ENCODE measurements at places on chromosomes 4 and X.
A peak's percentile ranks its signal among the peaks of the same experiment; 100 is the strongest.

DNA sequence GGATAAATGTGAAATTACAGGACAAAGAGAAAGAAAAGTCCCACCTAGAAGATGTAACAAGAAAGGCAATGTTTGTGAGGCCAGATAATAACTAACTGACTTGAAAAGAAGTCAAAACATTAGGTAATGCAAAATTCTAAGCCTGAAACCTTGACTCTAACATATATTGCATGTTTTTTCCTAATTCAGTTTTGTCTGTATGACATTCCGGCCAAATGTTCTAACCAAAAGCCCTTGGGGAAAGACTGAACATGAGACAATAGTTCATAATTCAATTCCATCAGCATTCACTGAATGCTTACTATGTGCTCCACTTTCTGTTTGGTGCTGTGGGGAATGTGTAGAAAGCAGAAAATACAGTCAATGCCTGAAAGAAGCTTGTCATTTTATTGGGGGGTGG lies 84.8 kb upstream of the PLAC1 start:
- DNase-seq: no peak

GRCh38 chr4:126209147-126209546 lies 894.4 kb downstream of the FAT4 start:
- DNase-seq: no peak

GRCh38 chrX:103773445-103773844 lies 3.2 kb upstream of the PLP1 start:
- DNase-seq: no peak

- DNase-seq: no peak
Measured at GRCh38 chrX:18973527-18974192, 10.3 kb downstream of the PHKA2 start.

GRCh38 chr4:126682250-126682649 lies 950.5 kb upstream of the INTU start:
- no peak for DNase-seq

GRCh38 chr4:116501954-116502353 lies 583.4 kb downstream of the TRAM1L1 start:
- DNase-seq: peak; percentile 87

GRCh38 chrX:40158036-40158706 lies 60.4 kb upstream of the BCOR start:
- peak; percentile 73 for DNase-seq

GRCh38 chr4:67371615-67372014 lies 173.7 kb downstream of the CENPC start:
- DNase-seq: no peak

DNA sequence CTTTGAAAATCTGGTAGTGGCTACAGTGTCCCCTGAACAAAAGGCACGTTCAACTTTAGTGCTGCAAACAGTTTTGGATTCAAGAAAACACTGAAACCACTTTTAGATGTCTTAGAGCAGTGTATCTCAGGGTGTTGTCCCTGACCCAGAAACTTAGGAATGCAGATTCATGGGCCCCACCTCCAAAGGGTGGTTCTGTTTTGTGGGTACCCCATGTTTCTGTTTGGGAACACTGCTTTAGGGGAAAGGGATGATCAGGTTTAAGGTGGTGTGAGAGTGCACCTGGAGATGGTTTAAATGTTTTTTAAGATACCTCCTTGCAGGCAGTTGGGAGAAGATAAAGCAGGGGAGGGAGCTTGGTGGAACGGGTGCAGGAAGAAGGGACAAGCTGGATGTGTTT lies 55.6 kb downstream of the JADE1 start:
- no peak for DNase-seq

DNA sequence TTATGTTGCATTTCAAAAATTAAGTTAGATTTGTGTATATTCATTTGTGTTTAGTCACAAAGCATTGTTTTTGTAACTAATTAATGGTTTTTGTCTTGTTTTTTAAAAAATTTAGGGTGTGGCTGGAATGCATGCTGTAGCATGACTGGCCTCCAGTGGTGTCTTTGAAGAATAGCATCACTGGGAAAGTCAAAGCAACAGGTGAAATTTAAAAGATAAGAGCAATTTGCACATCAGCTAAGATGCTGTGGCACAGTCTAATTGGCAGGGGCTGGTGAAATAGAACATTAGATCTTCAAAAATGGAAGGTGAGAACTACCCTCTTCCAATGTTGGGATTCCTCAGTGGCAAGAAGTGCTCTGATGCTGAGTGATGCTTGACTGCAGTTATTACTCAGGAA lies 45.3 kb downstream of the ANK2 start:
- no peak for DNase-seq

GRCh38 chr4:109730619-109731545 lies 1.0 kb upstream of the PLA2G12A start:
- no peak for DNase-seq

- DNase-seq: no peak
Measured at GRCh38 chrX:106450405-106450804, 161.4 kb upstream of the RADX start.

DNA sequence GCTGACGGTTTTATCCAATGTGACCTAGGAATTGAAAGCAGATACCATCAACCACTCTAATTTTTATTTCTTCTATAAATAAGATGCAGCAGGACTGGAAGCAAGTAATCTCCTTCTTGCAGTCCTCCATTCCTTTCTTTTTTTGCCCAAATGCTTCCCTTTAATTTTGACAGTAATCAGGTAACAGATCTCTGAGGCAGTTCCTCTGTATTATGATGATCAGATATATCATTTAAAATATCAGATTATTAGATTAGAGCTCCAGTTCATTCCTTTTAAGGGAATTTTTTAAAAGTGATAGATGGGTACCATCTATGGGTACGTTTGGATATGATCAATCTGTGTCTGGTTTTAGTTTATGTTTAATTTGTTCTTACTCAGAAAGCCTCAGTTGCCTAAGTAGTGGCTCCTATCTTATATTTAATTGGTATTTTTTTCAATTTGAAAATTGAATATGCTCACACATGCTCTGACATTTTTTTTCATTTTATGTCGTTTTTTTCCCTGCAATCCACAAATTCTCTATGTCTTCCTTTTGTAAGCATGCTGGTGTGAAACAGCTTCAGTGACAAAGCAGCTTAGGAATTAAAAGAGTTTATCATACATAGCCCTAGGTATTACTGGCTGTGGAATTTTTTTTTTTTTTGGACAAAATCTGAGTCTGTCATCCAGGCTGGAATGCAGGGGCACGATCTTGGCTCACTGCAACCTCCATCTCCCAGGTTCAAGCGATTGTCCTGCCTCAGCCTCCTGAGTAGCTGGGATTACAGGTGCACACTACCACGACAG lies 73.7 kb upstream of the ANK2 start:
- DNase-seq: no peak

DNA sequence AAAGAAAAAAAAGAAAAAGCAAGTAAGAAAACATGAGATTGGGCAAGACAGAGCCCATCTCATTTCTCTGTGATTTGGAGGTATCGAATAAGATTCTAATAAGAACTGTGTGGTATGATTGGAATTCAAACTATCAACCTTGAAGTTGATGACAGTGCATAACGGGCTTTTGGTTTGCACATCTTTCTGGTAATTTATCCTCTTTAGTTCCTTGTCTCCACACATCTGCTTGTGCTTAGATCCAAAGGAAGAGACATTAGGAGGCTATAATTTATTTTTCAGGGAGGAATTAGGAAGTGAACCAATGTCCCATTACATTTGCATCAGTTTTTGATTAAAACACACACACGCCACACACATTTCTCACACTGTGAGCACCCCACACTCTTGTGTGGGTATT lies 149.9 kb downstream of the ARSF start:
- no peak for DNase-seq

GRCh38 chr4:13940921-13941320 lies 313.4 kb upstream of the BOD1L1 start:
- no peak for DNase-seq

DNA sequence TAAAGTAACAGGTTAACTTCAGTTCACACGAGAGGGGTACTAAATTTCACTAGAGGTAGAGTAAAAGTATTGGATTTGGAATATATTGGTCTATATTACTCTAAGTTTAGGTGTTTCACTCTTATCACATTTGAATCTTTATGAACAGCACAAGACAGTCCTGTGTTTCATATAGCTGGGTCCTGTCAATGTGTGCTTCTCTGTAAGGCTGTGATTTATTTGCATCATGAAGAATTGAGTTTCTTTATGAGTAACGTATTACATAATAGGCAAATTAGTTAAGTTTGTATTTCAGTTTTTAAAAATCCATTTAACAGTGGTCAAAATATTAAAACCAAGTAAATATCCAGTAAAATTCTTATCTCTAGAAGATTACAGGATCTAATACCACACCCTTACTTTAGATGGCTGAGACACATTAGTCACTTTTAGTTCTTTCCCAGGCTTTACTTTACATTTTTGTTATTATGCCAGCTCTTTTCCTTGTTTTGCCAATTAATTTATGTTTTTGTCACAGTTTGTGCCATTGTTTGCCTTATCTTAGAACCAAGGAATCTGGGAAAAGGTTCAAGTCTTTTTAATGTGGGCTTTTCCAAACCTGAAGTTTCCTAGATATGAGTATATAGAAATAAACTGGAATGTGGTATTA lies 32.1 kb downstream of the NUDT6 start:
- no peak for DNase-seq

DNA sequence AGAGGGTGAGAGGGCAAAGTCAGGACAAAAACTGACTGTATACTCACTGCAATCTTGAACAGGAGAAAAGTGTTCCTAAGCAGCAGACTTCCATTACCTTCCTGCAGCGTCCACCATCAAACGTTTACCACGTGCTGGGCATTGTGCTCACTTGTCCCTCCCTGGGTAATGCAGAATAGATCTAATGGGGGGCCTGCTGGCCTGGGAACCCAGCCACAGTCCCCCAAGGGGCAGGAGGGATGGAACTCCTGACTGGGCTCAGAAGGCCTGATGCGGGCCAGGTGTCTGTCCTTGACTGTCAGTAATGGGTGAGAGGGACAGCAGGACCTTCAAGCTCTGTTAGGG lies 37.6 kb upstream of the FAM156A start:
- no peak for DNase-seq

DNA sequence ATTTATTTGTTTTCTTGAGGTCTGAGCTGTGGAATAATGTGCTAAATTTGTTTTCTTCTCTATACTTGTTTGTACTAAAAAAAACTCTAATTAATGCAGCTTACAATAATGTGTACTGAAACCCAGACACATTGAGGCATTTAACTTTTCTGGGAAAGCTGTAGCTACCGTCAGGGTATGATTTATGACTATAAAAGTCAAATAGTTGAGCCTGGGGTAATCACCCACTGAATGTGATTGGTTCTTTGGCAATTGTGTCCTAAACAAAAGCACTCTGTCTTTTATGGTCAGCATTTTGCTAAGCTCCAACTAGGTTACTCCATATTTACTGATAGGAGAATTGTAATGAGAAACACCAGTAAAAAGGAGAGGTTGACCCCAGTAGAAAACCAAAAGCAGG lies 65.9 kb upstream of the CBLL2 start:
- DNase-seq: no peak

Data from islet precursor cell (in vitro differentiated cells).